ENCODE measurements at places on chromosomes 4 and X.

DNA sequence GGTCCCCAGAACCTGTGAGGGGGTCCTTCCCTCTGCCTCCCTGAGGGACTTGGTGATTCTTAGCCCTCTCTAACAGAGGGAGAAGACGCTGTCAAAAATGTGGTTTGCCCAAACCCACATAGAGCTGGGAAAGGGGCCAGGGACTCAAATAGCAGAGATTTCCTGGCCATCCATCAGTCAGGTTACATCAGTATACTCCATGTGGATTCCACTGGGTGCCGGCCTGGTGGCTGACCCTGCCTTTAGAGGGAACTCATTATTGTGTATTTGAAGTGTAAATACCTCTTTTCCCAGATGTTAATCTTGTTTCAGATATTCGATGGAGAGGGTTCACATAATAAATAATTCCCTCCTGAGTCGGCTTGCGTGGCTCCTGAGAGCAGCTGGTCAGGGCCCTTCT lies 130.3 kb downstream of the TBL1X start:
- no peaks in the 10 kb centered on the region for H3K4me1 ChIP-seq
- no peak for DNase-seq
- H3K36me3 ChIP-seq = peaks cover 9% of the 10 kb centered on the region
- no peaks in the 10 kb centered on the region for H3K27me3 ChIP-seq
- H3K27ac ChIP-seq = no peak overlapping the region

GRCh38 chr4:162683659-162684370 lies 482.9 kb downstream of the NAF1 start:
- H3K4me1 ChIP-seq = no peaks in the 10 kb centered on the region
- no peaks in the 10 kb centered on the region for H3K27me3 ChIP-seq
- H3K4me3 ChIP-seq = no peak overlapping the region
- H3K27ac ChIP-seq = no peak overlapping the region

- no peak overlapping the region for H3K4me3 ChIP-seq
- peaks cover 14% of the 10 kb centered on the region for H3K4me1 ChIP-seq
- H3K27ac ChIP-seq = no peak overlapping the region
- no peak for DNase-seq
- peaks cover 7% of the 10 kb centered on the region for H3K36me3 ChIP-seq
Observed at GRCh38 chr4:76376534-76376933, 44.4 kb downstream of the CCDC158 start.

DNA sequence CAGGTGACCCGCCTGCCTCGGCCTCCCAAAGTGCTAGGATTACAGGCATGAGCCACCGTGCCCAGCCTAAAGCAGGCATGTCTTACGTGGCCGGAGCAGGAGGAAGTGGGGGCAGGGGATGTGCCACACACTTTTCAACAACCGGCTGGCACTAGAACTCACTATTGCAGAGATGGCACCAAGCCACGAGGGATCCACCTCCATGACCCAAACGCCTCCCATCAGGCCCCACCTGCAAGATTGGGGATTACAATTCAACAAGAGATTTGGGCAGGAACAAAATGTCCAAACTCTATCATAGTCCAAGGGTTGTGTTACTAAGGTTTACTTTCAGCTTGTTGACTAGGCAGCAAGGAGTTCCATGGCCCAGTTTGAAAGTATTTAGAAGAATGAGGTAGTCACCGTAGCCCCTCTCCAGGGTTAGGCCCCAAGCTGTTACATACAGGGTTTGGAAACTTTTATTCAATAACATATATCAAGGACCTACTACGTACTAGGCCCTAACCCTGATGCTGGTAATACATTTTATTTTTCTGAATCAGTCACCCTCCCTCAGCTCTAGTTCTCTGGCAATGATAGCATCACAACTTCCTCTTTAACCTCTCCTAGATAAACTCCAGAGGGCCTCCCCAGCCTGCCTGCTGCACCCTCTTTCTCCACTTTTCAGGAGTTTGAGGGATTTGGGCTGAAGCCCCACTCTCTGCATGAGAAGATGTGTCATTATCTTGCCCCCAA lies 18.0 kb upstream of the TBC1D14 start:
- H3K27me3 ChIP-seq = no peaks in the 10 kb centered on the region
- peaks cover 7% of the 10 kb centered on the region for H3K36me3 ChIP-seq
- peak overlapping the region; percentile 50 for H3K27ac ChIP-seq
- peaks cover 44% of the 10 kb centered on the region for H3K4me1 ChIP-seq

- H3K4me1 ChIP-seq = peaks cover 17% of the 10 kb centered on the region
- peaks cover 2% of the 10 kb centered on the region for H3K36me3 ChIP-seq
- no peaks in the 10 kb centered on the region for H3K27me3 ChIP-seq
- no peak for DNase-seq
Observed at GRCh38 chrX:124651031-124651430, 304.7 kb downstream of the SH2D1A start.

Data from neural crest cell (in vitro differentiated cells).